Hypothalamus (tissue), 51 donors: ENCODE measurements at places on chromosomes 6 and 20.

DNA sequence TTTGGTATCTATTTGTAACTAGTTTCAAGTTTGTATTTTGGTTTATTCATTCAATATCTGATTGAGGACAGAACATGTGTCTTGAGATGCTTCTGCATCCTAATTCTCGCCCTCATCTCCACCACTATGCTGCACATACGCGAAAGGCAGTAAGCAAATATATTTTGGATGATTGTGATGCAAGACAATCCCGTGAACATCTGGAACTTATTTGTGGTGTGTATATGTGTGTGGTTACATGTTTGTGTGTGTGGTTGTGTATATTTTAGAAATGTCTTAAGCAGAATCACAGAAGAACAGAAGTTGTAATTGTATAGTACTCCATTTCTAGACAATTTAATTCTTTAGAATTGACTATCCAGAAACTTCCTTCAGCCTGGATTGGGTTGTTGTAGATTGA is 35.1 kb upstream of the RNF144B start:
- no peak for DNase-seq

DNA sequence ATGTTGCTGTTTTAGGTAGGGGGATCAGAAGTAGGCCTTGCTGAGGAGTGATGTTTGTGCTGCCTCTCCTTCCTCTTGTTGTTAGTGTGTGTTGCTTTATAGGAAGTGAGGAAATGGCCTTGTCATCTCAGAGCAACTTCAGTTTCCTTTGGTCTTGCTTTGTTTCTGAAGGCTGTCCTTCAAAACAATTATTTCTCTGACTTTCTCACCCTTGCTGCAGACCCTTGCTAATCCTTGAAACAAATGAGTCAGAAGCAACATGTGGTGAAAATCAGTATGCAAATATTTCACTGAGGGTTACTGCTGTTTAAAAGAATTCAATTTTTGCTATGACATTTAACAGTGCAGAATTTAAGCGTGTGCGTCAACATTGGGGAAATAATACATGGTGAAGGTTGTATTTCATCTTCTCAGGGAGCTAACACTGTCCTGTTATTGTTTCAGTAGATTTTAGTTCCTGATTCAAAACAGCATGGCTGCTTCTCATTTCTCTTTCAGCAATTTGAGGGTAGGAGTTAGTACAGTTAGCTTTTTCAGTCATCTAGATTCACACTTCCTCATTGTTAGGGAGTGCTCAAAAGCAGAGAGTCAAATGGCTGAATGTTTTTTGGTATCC is 13.8 kb downstream of the RNF144B start:
- no peak for DNase-seq

- no peak for DNase-seq
Measured at GRCh38 chr20:62360854-62361798, 6.0 kb downstream of the LAMA5 start.

- no peak for DNase-seq
Measured at GRCh38 chr6:12594530-12594893, 122.1 kb upstream of the PHACTR1 start.

GRCh38 chr20:57658833-57659516 is 38.7 kb upstream of the ZBP1 start:
- no peak for DNase-seq

- no peak for DNase-seq
Measured at GRCh38 chr20:61685462-61685861, 380.2 kb downstream of the TAF4 start.

DNA sequence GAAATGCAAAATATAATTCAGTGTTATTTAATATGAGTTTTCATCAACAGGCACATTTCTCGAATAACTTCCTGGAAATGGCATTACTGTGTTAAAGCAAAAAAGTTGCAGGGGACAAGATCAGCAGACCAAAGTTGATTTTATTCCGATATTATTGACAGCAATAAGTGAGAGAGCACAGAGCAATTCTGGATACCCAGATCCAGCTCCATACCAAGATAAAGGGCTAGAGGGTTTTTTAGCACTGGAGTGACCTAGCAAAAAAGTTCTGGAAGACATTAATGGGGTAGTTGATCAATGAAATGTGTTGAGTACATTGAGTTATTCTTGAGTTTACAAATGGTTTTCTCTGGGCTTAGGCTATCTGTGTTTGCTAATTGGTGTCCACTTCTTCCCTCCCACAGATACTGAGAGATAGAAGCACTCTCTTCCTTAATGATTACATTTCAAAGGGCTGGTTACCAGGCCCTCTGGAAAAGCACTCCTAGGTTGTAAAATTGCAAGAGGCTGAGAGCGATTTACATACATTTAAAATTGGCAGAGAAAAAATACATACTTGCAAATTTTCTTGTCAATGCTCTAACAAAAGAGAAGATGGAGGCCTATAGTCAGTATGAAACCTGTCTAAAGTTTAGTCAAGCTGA is 47.0 kb upstream of the MANEA start:
- DNase-seq: no peak

DNA sequence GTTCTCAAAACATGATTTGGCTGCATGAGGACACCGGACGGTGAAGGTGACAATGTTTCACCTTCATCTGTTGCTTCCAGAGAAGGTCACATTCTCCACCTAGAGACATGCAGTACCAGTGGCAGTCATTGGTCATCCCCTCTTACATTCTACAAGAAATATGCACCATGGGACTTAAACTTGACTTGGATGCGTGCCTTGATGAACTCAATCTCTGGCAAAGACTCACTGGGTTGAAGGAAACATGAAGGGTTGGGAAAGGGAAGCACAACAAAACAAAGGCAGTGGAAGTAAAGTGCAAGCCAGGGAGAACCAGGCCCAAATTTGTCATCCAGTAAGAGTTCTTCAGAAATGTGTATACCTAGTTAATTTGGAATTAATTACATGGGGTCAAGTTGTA is 39.4 kb upstream of the ARMH2 start:
- no peak for DNase-seq
